ENCODE measurements at places on chromosomes 13 and 19. TPM values are rescaled to one million over a fixed set of nuclear protein-coding genes. Genes with fewer than 3 reads are reported as not detected.

Gene PRRG2
- polyA plus RNA-seq: 6.5 TPM

Gene CGB3
- not detected for polyA plus RNA-seq

Gene DCAF15
- 37.6 TPM for polyA plus RNA-seq

Gene PDX1
- not detected for polyA plus RNA-seq

Gene TSPAN16
- polyA plus RNA-seq: not detected

Gene ZNF57
- 5.7 TPM for polyA plus RNA-seq

Gene ZNF221
- 6.0 TPM for polyA plus RNA-seq

Gene CARM1
- polyA plus RNA-seq: 52.2 TPM

Gene UBE2L5
- 0.65 TPM for polyA plus RNA-seq

Gene GET3
- polyA plus RNA-seq: 86.8 TPM

Gene BEST2
- not detected for polyA plus RNA-seq

Gene MUC16
- polyA plus RNA-seq: 0.06 TPM

Gene TNPO2
- polyA plus RNA-seq: 96.4 TPM

Gene ZNF540
- 6.8 TPM for polyA plus RNA-seq

Gene WDR87
- 0.04 TPM for polyA plus RNA-seq

Gene INSL3
- polyA plus RNA-seq: 0.26 TPM

Gene ZNF492
- 2.5 TPM for polyA plus RNA-seq

Gene ZNF808
- polyA plus RNA-seq: 18.9 TPM

Gene MEF2B
- polyA plus RNA-seq: 3.2 TPM

Gene KLHL1
- 1.1 TPM for polyA plus RNA-seq

Measured in renal pelvis (tissue), 12 donors.